ENCODE measurements at places on chromosomes 4 and X.

DNA sequence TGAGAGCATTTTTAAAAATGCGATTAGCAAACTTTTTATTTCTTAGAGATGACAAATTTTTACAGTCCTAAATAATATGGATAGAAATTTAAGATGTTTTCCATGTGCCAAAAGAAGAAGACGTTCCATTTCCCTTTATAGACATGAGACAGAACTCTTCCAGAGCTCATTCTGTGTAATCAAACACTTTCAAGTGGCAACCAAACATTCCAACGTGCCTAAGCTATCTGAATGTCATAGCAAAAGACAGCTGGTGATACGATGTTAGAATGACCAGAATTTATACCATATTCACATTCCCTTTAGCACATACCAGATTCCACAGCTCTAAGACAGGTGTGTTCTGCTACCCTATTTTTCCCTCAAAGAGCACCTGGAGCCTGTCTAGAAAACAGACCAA is 133.2 kb downstream of the ENOX2 start:
- no peak overlapping the region for H3K27ac ChIP-seq
- H3K4me1 ChIP-seq, result peaks cover 6% of the 10 kb centered on the region
- no peaks in the 10 kb centered on the region for H3K27me3 ChIP-seq
- no peak overlapping the region for H3K4me3 ChIP-seq

DNA sequence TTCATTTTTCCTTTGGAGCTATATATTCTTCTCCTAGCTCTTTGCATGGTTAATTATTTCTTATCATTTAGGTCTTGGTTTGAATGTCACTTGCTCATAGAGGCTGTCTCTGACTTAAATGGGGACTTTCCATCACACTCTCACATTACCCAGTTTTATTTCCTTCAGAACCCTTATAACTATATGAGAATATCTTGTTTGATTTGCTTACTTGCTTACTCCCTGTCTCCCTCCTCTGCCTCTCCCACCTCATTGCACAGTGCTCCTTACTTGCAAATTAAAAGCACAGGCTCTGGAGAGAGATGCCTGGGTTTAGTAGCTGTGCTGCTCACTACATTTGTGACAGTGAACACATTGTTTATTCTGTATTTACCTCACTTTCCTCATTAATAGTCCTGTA is 174.6 kb downstream of the SOWAHB start:
- no peak overlapping the region for H3K27ac ChIP-seq
- no peaks in the 10 kb centered on the region for H3K36me3 ChIP-seq
- no peak for DNase-seq
- no peaks in the 10 kb centered on the region for H3K4me1 ChIP-seq
- no peaks in the 10 kb centered on the region for H3K27me3 ChIP-seq
- no peak overlapping the region for H3K4me3 ChIP-seq

DNA sequence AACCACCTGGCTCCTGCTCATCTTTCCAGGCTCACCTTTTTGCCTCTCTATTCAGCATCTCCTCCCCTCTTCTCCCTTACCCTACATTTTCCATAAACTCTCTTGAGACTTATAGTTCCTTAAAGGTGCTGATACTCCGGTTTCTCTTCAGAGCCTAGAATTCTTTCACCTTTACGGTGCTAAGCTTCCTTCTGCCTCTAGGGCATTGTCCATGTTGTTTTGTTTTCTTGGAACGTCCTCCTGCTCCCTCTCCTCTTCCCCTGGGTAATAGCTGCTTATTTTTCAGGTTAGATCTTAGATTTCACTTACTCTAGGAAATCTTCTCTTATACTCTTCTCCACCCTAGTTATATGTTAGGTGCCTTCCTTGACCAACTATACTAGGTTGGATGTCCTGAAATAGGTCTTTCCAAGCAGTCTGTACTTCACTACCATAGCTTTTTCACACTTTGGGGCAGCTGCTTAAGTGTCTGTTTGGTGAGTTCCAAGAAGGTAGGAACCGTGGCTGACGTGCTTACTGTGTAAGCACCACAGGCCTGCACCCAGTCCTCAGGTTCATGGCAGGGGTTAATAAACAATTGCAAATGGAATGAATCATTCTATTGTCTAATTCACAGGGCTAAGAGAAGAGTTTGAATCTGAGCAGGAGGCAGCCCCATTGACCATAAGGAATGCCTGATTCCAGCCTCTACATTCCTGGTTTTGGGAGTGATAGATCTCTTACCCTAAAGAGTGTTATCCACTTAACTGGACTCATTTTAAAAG is 227.5 kb downstream of the MGST2 start:
- peaks cover 3% of the 10 kb centered on the region for H3K36me3 ChIP-seq
- H3K4me1 ChIP-seq, result no peaks in the 10 kb centered on the region
- H3K4me3 ChIP-seq, result no peak overlapping the region
- no peak overlapping the region for H3K27ac ChIP-seq
- H3K27me3 ChIP-seq, result no peaks in the 10 kb centered on the region

DNA sequence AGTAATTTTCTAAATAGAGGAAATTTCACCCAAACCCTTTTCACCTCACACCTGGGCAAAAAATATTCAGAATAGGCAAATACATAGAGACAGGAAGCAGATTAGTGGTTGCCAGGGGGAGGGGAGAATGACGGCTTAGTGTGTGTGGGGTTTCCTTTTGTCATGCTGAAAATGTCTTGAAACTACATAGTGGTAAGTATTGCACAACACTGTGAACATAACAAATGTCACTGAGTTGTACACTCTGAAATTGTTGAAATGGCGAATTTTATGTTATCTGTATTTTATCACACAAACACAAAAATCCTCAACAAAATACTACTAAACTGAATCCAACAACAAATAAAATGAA is 60.7 kb upstream of the PLAC1 start:
- H3K4me3 ChIP-seq, result no peak overlapping the region
- H3K36me3 ChIP-seq, result no peaks in the 10 kb centered on the region
- no peaks in the 10 kb centered on the region for H3K27me3 ChIP-seq

DNA sequence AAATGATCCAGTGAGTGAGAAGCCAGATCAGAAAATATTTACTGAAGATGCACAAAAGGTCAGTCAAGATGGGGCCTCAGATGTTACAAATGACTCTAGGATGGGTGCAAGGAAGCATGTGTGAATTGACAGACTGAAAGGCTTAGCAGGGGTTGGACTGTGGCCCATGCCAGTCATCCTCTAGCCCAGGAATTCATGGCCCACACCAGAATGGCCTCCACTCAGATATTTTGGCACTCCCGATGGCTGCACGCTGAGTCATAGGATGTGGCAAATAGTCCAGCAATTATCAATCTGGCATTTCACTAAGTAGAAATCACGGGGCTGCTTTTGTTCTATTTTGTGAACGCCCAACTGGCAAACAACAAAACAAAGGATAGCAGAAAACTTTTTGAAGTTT is 406.5 kb downstream of the IQCM start:
- no peak overlapping the region for H3K4me3 ChIP-seq
- no peak overlapping the region for H3K27ac ChIP-seq
- no peak for DNase-seq
- H3K36me3 ChIP-seq, result no peaks in the 10 kb centered on the region
- no peaks in the 10 kb centered on the region for H3K4me1 ChIP-seq

GRCh38 chr4:87805971-87806370 is 6.6 kb downstream of the IBSP start:
- no peaks in the 10 kb centered on the region for H3K27me3 ChIP-seq
- DNase-seq, result no peak
- H3K4me3 ChIP-seq, result no peak overlapping the region
- H3K4me1 ChIP-seq, result no peaks in the 10 kb centered on the region
- no peaks in the 10 kb centered on the region for H3K36me3 ChIP-seq

- H3K27me3 ChIP-seq, result peaks cover 11% of the 10 kb centered on the region
- no peaks in the 10 kb centered on the region for H3K36me3 ChIP-seq
- no peak for DNase-seq
- no peaks in the 10 kb centered on the region for H3K4me1 ChIP-seq
These were observed 110.4 kb downstream of the IL13RA2 start for GRCh38 chrX:114906984-114907510.

GRCh38 chr4:158825433-158826036 is 56.7 kb downstream of the FNIP2 start:
- H3K27me3 ChIP-seq, result no peaks in the 10 kb centered on the region
- no peak overlapping the region for H3K4me3 ChIP-seq
- no peak overlapping the region for H3K27ac ChIP-seq
- no peak for DNase-seq
- peaks cover 5% of the 10 kb centered on the region for H3K36me3 ChIP-seq

GRCh38 chrX:69165087-69165651 is at the start of gene PJA1:
TSS of gene PJA1 (minus strand) at chrX:69165453. CDS start at chrX:69163073, 2,380 bp downstream.
- H3K27me3 ChIP-seq, result no peaks in the 10 kb centered on the region
- peak; percentile 47 for DNase-seq
- H3K36me3 ChIP-seq, result no peaks in the 10 kb centered on the region

DNA sequence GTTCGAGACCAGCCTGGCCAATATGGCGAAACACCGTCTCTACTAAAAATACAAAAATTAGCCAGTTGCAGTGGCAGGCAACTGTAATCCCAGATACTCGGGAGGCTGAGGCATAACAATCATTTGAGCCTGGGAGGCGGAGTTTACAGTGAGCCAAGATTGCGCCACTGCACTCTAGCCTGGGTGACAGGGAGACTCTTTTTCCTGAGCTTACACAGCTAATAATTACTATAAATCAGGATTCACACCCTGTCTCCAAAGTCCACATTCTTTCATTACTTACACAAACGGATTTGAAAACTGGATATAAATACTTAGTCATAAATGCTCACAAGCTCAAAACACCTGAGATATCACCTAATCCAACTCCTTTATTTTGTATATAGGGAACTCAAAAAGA is 151.6 kb downstream of the LRBA start:
- no peaks in the 10 kb centered on the region for H3K27me3 ChIP-seq
- no peak overlapping the region for H3K27ac ChIP-seq

GRCh38 chr4:20196476-20196875 is 55.2 kb upstream of the SLIT2 start:
- DNase-seq, result no peak
- H3K27ac ChIP-seq, result no peak overlapping the region
- peaks cover 9% of the 10 kb centered on the region for H3K4me1 ChIP-seq
- no peaks in the 10 kb centered on the region for H3K36me3 ChIP-seq

DNA sequence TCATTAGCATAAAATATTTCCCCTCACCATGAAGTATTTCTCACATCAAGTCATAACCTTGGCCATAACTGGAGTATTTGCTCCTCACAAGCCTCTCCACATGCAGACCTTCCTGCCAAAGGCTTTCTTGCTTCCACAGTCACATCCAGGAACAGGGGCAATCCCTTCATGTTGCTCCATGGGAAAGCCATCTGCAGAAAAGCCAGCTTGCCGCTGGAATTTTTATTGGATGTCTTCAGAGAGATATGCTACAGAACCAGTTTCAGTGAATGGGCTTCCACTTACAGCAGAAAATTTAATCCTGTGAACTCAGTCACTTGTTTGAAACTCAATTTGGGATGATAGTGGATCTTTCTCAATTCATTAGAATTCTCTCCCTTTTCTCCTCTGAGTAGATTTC is 3.2 kb upstream of the CDKN2AIP start:
- no peaks in the 10 kb centered on the region for H3K36me3 ChIP-seq
- H3K4me3 ChIP-seq, result no peak overlapping the region
- no peaks in the 10 kb centered on the region for H3K27me3 ChIP-seq
- H3K4me1 ChIP-seq, result peaks cover 19% of the 10 kb centered on the region

- H3K4me1 ChIP-seq, result no peaks in the 10 kb centered on the region
- H3K27me3 ChIP-seq, result peaks cover 13% of the 10 kb centered on the region
- no peak overlapping the region for H3K4me3 ChIP-seq
- no peak for DNase-seq
- no peak overlapping the region for H3K27ac ChIP-seq
These were observed 22.8 kb upstream of the AP1S2 start for GRCh38 chrX:15877380-15877779.

DNA sequence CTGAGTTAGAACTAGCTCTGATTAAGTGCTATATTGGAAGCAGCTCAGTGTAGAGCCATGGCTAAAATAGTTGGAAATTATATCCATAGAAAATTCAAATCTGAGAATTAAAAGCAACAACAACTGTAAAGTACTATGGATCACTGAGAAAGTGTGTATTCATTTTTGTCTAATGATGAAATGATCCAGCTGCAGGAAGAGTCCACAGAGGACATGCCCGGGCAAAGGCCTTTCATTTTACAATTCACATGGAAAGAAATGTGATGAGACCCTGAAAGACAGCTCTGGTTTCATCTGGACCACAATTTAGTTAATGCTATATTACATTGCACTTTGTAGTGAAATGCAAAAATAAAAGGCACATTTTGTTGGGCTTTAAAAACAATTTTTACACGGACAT is 196.8 kb upstream of the FAT1 start:
- H3K27me3 ChIP-seq, result no peaks in the 10 kb centered on the region
- DNase-seq, result no peak
- H3K36me3 ChIP-seq, result no peaks in the 10 kb centered on the region
- H3K27ac ChIP-seq, result no peak overlapping the region
- H3K4me3 ChIP-seq, result no peak overlapping the region
